ENCODE measurements at places on chromosomes 11 and 22. TPM values are rescaled to one million over a fixed set of nuclear protein-coding genes. Genes with fewer than 3 reads are reported as not detected.

- DNase-seq, result no peak
Observed at GRCh38 chr11:42976636-42977217, 335.1 kb upstream of the API5 start.

GRCh38 chr11:112288021-112288420 is 27.4 kb upstream of the PLET1 start:
- no peak for DNase-seq

DNA sequence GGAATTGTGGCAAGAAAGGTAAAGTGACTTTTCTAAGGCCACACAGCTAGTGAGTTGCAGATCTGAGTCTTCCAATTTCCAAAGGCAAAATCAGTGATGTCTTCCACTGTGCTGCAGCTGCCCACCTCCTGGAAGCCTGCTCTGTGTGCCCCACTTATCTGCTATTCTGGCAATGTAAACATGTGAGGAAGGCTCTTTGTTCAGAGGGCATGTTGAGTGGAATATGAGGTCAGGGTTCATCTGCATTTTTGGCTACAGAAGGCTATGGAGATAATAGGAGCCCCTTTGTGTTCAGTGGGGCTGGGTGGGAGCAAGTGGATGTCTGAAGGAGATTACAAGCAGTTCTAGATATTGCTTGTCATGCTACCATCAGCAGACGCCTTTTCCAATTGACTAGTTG is 396.2 kb downstream of the BUD13 start:
- DNase-seq, result no peak

The FAM180B gene
- total RNA-seq, result 0.53 TPM

The RNF169 gene
- 21.2 TPM for total RNA-seq

The HSPB2 gene
- 6.4 TPM for total RNA-seq

The NXPE2 gene
- 0.38 TPM for total RNA-seq

Measured in lower lobe of right lung (tissue), 2 donors.